ENCODE measurements at places on chromosomes 3 and 15.

DNA sequence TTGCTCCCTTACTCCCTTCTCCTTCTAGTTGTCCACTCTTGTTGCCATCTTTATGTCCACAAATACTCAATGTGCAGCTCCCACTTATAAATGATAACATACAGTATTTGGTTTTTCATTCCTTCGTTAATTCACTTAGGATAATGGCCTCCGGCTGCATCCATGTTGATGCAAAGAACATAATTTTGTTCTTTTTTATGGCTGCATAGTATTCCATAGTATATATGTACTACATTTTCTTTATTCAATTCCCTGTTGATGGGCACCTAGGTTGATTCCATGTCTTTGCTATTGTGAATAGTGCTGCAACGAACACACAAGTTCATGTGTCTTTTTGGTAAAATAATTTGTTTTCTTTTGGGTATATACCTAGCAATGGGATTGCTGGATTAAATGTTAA, 21.3 kb upstream of the P3H2 start:
- no peaks in the 10 kb centered on the region for H3K36me3 ChIP-seq
- no peaks in the 10 kb centered on the region for H3K4me1 ChIP-seq
- no peak for DNase-seq
- no peak overlapping the region for H3K4me3 ChIP-seq
- no peak overlapping the region for H3K27ac ChIP-seq

DNA sequence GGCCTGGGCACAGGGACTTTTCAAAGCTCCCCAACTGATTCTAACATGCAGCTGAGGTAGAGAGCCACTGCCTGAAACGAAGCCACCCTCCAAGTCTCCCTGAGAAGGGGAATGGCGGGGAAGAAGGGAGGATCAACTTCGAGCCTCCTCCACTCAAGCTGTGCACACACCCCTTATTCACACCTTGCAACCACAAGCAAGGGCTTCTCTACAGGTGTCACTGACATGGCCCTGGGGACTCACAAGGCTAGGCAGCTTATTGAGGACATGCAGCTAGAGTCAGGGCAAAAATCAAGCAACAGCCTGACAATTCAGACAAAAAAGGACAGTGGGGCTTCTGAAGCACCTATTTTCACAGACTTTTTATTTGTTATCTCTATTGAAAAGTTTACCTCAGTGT, 85.2 kb downstream of the SNRK start:
- no peaks in the 10 kb centered on the region for H3K27me3 ChIP-seq
- peaks cover 6% of the 10 kb centered on the region for H3K4me1 ChIP-seq
- H3K27ac ChIP-seq: no peak overlapping the region
- no peak for DNase-seq

DNA sequence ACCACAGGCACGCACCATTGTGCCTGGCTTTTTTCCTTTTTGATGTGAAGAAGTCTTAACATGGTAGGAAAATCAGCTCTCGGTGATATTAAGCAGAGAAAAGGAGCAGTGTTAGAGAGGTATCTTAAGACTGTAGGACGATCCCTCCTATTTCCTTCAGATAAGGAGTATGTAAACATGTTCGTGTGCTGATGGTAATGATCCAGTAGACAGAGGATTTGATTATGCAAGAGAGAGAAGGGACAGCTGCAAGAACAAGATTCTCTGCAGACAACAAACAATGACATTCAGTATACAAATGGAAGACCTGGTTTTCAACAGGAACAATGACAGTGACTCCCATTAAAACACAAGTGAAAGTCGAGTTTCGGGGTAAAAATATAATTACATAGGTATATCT, 95.1 kb upstream of the MELTF start:
- no peak for DNase-seq
- H3K27ac ChIP-seq: no peak overlapping the region
- H3K36me3 ChIP-seq: no peaks in the 10 kb centered on the region
- no peaks in the 10 kb centered on the region for H3K4me1 ChIP-seq
- no peaks in the 10 kb centered on the region for H3K27me3 ChIP-seq

- no peaks in the 10 kb centered on the region for H3K27me3 ChIP-seq
- DNase-seq: no peak
- H3K27ac ChIP-seq: no peak overlapping the region
Observed at GRCh38 chr15:59232476-59232875, 25.8 kb downstream of the LDHAL6B start.

DNA sequence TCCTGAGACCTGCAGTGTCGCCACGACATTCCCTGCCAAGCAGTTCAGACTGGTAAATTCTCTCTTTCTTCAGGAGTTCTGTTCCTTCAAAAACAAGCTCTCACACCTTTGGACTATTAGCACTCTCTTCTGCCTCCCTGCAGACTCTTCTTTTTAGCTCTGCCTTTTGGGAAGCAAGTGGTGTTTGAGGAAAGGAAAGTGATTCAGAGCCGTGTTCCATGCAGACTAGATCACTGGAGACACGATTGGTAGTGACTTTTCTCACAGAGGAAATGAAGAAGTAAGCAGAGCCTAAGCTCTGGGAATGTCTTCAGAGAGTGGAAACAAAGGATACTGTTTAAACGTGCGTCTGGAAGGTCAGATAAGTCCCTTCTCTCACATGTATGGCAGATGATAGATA, 270.6 kb upstream of the TPRG1 start:
- no peaks in the 10 kb centered on the region for H3K36me3 ChIP-seq
- H3K27me3 ChIP-seq: no peaks in the 10 kb centered on the region
- no peak overlapping the region for H3K27ac ChIP-seq
- no peak overlapping the region for H3K4me3 ChIP-seq
- no peak for DNase-seq

All from iPS DF 6.9 (cell line).